ENCODE measurements at places on chromosomes 3 and 15.

- no peak for DNase-seq
Observed at GRCh38 chr3:81393251-81393650, 368.2 kb downstream of the GBE1 start.

DNA sequence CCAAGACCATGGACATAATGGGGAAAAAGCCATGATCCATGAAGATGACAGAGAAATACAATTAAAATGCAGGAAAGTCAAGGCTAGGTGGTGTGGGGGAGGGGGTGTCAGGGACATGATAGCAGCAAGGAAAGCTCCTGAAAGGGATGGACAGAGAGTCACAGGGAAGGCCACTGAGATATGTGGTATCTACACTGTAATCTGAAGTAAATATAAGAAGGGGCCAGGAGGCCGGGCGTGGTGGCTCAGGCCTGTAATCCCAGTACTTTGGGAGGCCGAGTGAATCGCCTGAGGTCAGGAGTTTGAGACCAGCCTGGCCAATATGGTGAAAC is 62.5 kb downstream of the FOXP1 start:
- no peak for DNase-seq

DNA sequence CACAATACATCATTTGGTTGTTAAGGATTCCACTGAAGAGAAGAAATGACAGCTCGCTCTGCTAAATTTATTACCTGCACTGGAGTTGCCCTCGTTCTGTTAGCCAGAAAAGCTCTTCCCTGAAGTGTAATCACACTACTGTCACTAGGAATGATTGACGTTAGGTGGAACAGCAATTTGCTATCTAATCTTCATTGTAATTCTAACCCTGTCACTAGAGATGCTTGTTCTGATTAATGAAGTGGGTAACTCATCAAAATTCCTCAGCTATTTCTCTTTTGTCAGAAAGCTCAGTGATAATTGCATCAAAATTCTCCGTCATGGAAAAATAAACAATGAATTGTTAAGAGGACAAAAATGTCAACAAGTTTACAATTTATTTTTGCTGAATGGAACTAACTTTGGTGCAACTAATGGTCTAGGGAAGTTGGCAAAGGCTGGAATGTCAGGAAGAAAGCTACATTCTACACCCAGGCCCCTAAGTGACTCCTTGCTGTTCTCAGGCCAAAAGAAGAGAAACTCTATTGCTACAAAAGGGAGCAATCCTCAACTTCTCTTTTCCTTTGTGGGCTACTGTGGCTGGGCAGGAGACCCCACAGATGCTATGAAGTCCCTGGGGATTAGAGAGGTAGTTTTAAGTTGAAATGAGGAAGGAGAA is 34.1 kb downstream of the CCDC191 start:
- no peak for DNase-seq

DNA sequence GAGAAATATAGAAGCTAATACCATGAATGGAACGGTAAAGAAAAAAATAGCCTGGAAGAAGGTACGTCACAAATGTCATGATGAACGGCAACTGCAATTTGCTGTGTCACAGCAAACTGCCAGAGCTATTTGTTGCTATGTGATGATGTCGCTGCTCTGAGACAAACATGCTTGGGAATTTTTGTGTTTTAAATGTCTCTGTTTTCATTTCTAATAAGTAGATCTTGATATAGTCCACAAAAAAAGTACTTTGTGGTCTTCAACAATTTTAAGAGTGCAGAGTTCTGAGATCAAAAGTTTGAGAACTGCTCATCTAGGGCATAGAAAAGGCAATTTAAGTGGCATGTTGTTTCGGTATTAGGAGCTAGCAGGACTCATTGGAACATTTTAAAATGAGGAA is 4.3 kb upstream of the NR1D2 start:
- no peak for DNase-seq

All from Daoy (cell line).